ENCODE measurements at places on chromosomes 1 and 21.

- no peak for DNase-seq
Observed at GRCh38 chr21:29708401-29708800, 231.4 kb downstream of the GRIK1 start.

- DNase-seq, result no peak
Observed at GRCh38 chr1:13616234-13616633, 32.6 kb downstream of the PDPN start.

DNA sequence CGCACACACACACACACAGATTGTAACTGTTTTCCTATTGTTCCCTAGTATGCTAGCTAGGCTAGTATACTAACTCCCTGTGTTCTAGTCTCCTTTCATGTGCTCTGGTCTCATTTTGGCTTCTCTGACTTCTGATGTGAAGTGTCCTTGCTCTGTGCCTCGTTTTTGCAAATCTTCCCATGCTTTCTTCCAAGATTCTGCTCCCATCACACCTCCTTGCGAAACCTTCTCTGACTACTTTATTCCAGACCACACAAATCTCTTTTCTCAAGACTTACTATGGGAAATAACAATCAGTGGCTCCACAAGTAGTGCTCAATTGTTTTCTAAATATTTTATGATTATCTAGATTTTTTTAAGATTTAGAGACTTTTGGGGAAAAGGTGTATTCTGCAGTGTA lies 10.3 kb downstream of the PRRX1 start:
- no peak for DNase-seq

DNA sequence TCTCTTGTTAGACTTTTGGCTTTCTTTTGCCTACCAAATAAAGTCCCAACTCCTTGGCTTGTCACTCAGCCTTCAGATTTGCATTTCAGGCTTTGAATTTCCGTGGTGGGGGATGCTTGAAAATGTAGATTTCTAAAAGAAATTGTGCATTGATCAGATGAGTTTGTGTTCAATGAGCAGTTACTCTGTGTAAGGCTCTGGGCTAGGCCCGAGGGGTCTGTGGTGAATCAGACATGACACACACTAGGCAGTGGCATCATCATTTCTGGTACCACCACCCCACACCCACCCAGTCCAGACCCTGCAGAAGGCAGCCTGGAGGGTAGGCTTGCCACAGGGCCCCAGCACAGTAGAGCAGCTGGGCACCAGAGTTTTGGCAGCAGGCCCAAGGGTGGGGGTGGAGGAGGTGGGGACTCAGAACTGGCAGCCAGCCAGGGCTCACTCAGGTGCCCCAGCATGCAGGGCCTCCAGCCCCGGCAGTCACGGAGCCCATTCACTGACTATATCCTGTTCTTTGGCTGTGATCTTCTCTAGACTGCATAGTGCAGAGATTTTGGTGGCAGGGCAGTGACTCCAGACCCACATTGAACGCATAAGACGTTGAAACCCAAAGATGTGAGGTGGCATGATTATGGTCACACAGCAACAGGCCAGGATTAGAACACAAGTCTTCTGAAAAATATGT lies 97.2 kb upstream of the ARTN start:
- peak; percentile 75 for DNase-seq

DNA sequence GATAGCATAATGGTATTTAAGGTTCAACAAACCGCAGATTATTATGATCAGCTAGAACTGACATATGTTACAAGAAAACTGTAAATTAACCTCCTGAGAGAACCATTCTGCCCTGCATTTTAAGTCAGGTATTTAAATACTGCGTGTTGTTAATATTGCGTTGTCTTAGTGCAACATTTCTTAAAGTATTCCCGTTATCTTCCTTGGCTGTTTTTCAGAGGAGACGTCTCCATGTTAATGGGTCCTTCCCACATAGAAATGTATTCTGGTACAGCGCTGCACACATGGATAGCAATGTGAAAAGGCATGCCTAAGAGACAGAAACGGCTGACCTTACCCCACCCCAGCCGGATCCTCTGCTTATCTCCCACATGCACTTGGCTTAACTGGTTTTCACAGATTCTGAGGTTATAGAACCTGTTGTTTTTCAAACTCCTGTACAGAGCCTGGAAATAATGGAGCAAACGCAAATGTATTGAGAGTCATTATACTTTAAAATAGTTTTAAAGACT lies 22.8 kb upstream of the DEGS1 start:
- DNase-seq, result no peak

DNA sequence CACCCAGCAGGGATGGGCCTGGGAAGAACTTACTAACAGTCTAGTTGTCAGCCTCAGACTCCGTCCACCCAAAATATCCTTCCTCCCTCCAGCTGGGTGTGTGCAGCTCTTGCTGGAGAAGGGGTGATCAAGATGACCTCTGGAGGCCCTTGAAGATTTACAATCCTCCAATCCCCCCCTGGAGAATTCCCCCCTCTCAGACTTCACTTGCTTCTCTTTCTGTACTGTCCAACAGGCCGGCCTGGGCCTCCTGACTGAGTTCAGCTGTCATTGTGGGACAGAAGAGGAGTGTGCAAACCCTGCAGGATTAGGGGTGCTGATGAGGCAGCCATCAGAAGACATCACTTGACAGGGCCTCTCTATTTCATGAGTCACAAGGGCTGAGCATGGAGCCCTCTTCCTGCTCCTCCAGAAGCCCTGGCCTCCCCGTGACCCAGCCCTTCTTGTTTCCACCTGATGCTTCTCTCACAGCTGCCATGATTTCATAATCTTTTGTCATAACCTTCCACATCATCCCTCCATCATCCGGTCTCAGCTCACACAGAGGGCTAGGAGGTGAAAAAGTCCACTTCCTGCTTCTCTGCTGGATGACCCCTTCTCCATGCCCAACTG lies 17.5 kb upstream of the IGFN1 start:
- DNase-seq, result no peak

- DNase-seq, result no peak
Observed at GRCh38 chr21:34524646-34525601, 12.9 kb upstream of the KCNE1 start.

DNA sequence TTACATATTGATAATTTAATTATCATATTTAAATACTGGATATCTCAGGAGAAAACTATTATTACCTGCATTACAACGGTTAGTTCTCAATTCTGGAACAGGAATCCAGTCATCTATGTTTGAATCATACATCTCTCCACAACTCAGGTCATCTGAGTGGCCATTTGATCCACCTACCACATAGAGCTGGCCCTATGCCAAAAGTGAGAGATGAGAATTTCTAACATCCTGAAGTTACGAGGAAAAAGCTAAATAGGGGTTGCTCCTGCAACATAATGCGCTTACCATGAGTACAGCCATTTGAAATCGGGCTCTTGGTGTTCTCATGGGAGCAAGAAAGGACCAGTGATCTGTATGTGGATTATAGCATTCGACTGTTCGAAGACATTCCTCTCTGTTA lies 16.9 kb downstream of the IVNS1ABP start:
- no peak for DNase-seq

- no peak for DNase-seq
Observed at GRCh38 chr1:221655766-221656305, 86.1 kb downstream of the DUSP10 start.

GRCh38 chr1:110283677-110284076 lies 55.5 kb upstream of the RBM15 start:
- no peak for DNase-seq

GRCh38 chr1:97412737-97413136 lies 508.1 kb downstream of the DPYD start:
- DNase-seq, result no peak

DNA sequence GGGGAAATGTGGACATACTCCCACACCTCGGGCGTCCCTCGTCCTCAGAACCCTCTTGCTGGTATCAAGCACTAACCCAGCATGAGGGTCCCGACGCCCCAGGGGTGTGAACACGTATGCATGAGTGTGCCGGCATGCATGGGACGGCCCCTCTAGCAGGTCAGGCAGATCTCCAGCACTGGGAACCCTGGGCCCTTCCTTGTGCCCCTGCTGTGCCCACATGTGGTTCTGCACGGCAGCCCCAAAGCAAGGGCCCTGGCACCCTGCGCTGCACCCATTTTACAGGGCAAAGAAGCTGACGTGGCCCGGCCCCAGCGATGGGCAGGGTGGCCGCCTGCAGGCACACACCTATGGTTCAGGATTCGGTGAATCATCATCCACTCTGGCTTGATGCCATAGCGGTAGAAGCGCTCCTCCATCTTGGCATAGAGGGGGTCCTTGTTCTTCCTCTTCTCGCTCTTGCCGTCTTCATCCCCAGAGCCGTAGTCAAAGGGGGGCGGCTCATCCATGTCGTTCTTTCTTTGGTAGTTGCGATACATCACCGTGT lies 34.2 kb downstream of the CHD5 start:
- no peak for DNase-seq

DNA sequence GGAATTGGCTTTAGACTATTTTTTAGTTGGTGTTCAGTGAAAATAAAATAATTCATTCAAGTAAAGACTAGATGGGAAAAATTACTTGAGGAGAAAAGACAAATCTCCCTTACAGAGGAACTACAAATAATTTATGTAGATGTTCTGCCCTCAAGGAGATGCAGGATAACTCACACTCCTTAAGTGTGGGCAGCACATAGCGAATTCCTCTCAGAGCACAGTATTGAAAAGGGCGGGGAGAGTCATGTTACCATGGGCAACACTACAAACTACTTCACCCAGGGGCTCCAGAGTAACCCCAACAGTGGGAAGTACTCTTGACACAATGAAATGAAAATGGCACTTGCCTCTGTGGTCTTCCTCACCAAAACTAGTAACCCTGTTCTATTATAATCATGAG lies 20.6 kb upstream of the LAMC2 start:
- DNase-seq, result no peak

GRCh38 chr1:24403806-24404205 lies 9.8 kb downstream of the STPG1 start:
- DNase-seq, result no peak

- DNase-seq, result no peak
Observed at GRCh38 chr1:68112835-68113243, 62.4 kb upstream of the DIRAS3 start.

DNA sequence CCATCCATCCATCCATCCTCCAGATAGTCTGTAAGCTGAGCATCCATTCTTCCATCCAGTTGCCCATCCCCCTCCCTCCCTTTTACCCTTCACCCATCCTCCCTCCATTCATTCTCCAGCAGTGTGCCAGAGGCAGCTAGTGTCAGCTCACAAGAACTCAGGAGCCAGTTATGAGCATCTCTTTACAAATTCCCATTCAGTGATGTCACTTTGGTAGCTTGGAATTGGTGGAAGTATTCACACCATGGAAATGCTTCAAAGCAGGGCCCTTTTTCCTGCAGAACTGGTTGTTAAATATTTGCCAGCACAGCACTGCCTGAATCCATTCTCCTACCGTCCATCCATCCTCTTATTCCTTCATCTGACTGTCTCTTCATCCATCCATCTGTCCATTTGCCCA lies 72.5 kb downstream of the ARHGEF10L start:
- no peak for DNase-seq

- DNase-seq, result no peak
Observed at GRCh38 chr1:186046437-186047211, 312.4 kb downstream of the HMCN1 start.

DNA sequence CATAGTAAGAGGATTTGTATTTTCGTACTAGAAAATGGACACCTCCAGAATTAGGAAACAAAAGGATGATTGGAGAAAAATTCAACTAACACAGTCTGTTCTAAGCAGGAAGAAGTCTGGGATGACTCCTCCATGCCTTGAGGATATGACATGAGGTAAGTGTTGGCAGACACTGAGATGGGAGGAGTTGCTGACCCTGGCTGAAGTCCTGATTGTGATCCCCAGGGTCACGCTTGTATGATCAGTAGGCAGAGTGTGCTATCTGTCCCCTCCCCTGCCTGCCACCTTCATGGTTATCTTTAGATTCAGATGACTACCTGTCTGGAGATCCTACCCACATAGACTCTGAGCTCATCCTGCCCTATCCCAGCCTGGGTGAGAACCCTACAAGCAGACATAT lies 249.1 kb downstream of the C1orf94 start:
- no peak for DNase-seq

- DNase-seq, result no peak
Observed at GRCh38 chr1:9787702-9788101, 36.1 kb downstream of the CLSTN1 start.

DNA sequence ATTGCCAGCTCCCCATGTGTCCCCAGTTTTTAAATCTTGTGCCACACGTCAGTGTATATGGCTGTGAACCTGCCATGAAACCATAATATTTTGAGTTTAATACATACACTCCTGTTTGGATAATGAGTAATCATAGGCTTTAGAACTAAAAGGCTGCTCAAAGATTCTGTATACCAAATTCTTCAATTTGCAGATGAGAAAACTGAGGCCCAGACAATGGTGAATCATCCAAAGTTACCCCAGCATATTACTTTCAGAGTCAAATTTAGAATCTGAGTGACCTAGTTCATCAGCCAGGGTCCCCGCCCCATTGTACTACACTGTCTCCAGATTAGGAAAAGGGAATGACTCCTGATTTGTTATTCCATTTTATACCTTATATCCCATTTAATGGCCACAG lies 224.6 kb downstream of the FGGY start:
- no peak for DNase-seq

GRCh38 chr1:53068314-53069099 lies 6.5 kb downstream of the PODN start:
- DNase-seq, result no peak

DNA sequence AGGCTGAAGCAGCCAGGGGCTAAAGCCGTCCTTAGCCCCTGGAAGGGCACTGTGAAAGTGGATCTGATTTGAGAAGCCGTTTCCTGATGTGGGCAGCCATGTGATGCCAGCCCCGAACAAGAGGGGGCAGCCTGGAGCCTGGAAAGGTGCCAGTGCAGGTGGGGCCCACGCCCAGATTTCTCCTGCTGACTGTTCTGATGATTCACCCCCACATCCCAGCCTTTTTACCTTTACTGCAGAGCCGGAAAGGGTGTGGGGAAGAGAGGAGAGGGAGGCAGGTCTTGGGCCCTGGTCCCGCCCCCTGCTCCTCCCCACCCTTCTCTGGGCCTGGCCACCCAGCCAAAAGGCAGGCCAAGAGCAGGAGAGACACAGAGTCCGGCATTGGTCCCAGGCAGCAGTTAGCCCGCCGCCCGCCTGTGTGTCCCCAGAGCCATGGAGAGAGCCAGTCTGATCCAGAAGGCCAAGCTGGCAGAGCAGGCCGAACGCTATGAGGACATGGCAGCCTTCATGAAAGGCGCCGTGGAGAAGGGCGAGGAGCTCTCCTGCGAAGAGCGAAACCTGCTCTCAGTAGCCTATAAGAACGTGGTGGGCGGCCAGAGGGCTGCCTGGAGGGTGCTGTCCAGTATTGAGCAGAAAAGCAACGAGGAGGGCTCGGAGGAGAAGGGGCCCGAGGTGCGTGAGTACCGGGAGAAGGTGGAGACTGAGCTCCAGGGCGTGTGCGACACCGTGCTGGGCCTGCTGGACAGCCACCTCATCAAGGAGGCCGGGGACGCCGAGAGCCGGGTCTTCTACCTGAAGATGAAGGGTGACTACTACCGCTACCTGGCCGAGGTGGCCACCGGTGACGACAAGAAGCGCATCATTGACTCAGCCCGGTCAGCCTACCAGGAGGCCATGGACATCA lies at the start of gene SFN:
Gene SFN, plus strand, starts transcription at position 369 of the 904 bp plus-strand sequence. Its CDS starts 64 bp downstream, at position 433.
- DNase-seq, result peak; percentile 63

DNA sequence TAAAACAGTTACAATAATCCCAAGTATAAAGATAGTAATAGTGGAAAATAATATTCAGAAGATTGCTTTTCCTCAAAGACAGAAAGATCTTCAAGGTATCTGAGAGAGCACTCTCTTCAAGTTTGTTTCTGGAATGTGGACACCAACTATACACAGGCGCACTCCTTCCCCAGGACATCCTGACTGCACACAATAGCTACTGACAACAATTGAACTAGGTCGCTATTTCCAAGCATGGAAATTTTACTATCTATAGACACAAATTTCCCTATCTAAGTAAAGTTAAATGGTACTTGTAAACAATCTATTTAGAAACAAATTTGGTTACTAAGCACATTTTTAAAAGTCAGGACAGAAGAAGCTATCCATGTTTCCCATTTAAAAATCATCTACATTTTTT lies 19.1 kb downstream of the ARHGAP29 start:
- no peak for DNase-seq

All from SHP77 treated with DMSO at 0.1 percent for 48 hours (cell line).